Aorta (tissue), 5 donors: ENCODE measurements at places on chromosomes 4 and X. TPM values are rescaled to one million over a fixed set of nuclear protein-coding genes. Genes with fewer than 3 reads are reported as not detected.

Gene SLC6A14
- polyA plus RNA-seq: 0.03 TPM

Gene FAM47E
- polyA plus RNA-seq: 1.9 TPM

Gene FDCSP
- polyA plus RNA-seq: not detected

Gene ADGRG2
- 0.50 TPM for polyA plus RNA-seq

Gene ADAM29
- not detected for polyA plus RNA-seq

Gene FRG2
- polyA plus RNA-seq: not detected

Gene HSFX2
- 0.59 TPM for polyA plus RNA-seq

Gene ARHGAP6
- 10.8 TPM for polyA plus RNA-seq

Gene BEX5
- 15.0 TPM for polyA plus RNA-seq

Gene SUPT20HL2
- not detected for polyA plus RNA-seq

Gene PAK3
- 0.50 TPM for polyA plus RNA-seq

Gene SAGE1
- polyA plus RNA-seq: not detected

Gene ART3
- not detected for polyA plus RNA-seq

Gene ZNF711
- polyA plus RNA-seq: 1.0 TPM

Gene CDKL2
- 0.49 TPM for polyA plus RNA-seq

Gene RNF150
- 2.0 TPM for polyA plus RNA-seq

Gene COL4A6
- polyA plus RNA-seq: 0.87 TPM

Gene LRCH2
- polyA plus RNA-seq: 3.8 TPM

Gene GNRHR
- not detected for polyA plus RNA-seq

Gene P2RY4
- polyA plus RNA-seq: not detected

Gene GAGE12H
- polyA plus RNA-seq: not detected

Gene SOWAHB
- 0.88 TPM for polyA plus RNA-seq

Gene USP9X
- polyA plus RNA-seq: 20.4 TPM

Gene HPSE
- polyA plus RNA-seq: 0.82 TPM

Gene GLOD5
- 5.3 TPM for polyA plus RNA-seq

Gene BEX1
- polyA plus RNA-seq: 0.36 TPM

Gene RAB41
- polyA plus RNA-seq: not detected

Gene ZCCHC13
- not detected for polyA plus RNA-seq

Gene GLUD2
- polyA plus RNA-seq: not detected

Gene PCDH19
- 0.10 TPM for polyA plus RNA-seq

Gene PFKFB1
- not detected for polyA plus RNA-seq

Gene RRH
- polyA plus RNA-seq: not detected

Gene XAGE1B
- polyA plus RNA-seq: not detected

Gene RAI2
- polyA plus RNA-seq: 32.2 TPM

Gene DCHS2
- 0.08 TPM for polyA plus RNA-seq

Gene MAGEB10
- not detected for polyA plus RNA-seq

Gene NR0B1
- not detected for polyA plus RNA-seq
